Erythroblast (primary cell): ENCODE measurements at places on chromosomes 1 and 21.

DNA sequence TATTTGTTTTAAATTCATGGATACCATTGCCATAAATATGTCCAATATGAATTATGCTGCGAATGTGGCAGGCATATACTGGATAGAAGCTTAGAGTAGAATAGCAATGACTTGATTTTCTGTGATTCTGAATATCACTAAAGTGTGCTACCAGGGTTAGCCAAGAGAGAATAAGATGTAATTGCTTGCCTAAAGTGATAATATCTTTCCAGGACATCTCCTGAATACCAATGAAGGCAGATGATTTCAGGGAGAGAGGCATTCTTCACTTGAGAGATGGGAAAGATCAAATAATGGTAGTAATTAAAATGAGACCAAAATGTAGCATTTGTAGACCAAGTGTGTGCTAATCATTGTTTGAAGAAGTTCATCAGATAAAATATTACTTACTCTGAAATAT, 53.4 kb upstream of the KIAA1614 start:
- DNase-seq: no peak

- DNase-seq: no peak
Observed at GRCh38 chr1:86868477-86868876, 45.4 kb downstream of the SELENOF start.

DNA sequence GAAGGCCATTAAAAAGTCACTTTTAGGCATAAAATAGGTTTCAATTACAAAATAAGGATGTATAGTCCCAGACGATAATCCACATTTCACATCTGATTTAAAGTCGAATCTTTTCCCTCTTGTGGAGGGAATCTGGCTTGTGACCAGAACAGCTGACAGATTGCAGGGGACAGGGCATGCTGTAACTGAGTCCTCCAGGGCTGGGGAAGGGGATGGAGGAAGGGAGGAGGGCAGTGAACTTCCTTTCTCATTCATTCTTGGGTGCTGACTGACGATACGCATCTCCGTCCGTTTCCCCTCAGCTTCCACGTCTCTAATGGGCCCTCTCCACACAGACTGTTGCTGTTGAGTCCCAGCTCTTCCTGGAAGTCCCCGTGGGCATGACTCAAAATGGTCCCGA, 108.1 kb upstream of the CSF3R start:
- DNase-seq: no peak

- DNase-seq: no peak
Observed at GRCh38 chr1:219188331-219188803, 14.7 kb downstream of the LYPLAL1 start.

DNA sequence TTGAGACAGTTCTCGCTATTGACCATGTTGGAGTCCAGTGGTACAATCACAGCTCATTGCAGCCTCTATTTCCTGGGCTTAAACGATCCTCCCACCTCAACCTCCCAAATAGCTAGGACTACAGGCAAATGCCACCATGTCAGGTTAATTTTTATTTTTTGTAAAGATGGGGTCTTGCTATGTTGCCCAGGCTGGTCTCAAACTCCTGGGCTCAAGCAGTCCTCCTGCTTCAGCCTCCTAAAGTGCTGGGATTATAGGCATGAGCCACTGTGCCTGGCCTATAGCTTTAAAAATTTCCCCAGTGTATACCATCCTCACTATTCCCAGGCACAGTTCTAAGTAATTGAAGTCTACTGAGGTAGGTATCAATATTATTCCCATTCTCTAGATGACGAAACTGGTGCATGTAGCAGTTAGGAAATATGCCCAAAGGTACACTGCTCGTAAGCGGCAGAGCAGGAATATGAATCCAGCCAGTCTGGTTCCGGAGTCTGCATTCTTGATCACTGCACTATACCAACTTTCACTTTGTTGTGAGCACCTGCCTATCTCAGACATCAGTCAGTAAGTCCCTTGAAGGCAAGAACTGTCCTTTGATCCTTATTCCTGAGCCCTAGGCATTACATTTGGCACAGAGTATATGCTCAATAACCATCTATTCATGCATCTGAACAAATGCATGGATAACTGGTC, 11.5 kb upstream of the SRP9 start:
- no peak for DNase-seq

DNA sequence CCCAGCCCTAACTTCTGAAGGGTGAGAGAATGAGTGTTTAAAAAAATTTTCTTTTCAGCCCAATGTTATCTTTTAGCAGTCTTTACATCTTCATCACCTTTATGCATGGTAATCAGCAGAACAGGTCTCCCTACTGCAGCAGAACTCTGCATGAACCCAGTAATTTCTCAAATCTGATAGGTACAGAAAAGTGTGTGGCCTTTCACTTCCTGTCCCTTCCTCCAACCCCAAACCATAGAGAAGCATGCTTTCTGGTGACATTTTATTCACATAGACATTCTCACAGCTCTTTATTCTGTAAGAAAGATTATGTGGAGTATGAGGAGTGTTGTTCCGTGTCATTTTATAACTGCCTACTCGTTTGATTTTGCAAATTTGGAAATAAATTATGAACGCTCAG, 68.6 kb downstream of the RPAP2 start:
- DNase-seq: no peak

GRCh38 chr1:46581681-46582455, 22.2 kb downstream of the MKNK1 start:
- no peak for DNase-seq

GRCh38 chr1:5831600-5832335, 160.5 kb downstream of the NPHP4 start:
- no peak for DNase-seq

DNA sequence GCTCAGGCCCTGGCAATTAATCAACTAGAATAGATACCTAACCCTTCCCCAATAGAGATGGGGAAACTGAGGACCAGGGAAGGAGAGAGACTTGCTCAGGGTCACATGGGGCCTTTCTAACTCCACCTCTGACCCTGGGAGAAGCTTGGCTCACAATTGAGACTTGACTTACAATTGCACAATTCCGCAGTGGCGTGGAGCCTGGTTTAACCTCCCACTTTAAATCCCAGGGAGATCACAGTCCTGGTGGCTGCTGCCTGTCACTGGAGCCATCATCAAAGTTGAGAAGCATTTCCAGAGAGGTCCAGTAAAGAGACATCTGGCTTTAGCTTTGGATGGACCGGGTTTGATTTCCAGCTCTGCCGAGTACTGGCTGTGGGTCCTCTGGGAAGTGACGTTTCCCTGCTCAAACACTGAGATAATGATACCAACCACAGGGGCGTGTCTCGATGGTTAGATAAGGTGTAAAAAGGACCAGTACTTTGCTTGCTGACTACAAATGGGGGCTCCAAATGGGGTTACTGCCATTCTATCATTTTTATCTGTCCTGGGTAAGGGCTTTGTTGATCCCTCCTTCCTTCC, 39.3 kb downstream of the TRIM62 start:
- DNase-seq: no peak
